ENCODE measurements at places on chromosomes 13 and 19.

DNA sequence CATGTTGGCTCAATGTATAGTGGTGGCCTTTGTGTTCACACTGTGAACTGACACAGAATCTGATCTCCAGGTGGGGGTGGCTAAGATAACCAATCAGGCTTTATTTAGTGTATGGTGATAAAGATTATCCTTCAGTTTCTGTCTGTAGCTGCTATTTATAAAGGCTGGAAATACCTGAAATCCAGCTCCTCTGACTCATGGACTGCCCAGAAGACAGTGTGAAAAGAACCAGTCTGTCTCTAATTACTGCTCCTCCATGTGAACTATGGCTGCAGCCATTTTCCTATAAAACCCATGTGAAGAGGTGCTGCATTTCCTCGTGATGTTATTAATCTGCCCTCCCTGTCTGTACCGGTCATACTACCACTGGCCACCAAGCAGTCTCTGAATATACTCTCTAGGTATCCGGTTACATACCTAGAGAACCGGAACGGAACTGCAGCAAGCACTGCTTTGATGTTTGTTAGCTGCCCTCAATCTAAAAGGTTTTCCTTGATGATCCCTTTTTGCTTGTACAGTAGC, 238.0 kb downstream of the LHFPL6 start:
- no peak for DNase-seq

DNA sequence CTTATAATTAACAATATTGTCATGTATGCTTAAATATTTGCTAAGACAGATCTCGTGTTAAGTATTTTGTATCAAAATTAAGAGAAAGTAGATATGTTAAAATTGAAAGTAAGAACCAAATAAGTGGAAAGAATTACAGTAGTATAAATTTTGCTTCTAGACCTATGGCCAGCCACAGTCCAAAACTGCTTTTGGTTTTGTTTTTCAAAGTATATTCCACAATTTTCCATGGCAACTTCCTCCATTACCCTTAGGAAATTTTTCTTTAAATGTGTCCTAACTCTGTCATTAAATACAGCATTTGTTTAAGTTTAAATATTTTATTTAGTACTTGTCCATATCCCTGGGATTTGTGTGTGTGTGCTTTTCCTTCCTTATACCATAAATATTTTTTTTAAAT, 689.0 kb downstream of the DIAPH3 start:
- no peak for DNase-seq

DNA sequence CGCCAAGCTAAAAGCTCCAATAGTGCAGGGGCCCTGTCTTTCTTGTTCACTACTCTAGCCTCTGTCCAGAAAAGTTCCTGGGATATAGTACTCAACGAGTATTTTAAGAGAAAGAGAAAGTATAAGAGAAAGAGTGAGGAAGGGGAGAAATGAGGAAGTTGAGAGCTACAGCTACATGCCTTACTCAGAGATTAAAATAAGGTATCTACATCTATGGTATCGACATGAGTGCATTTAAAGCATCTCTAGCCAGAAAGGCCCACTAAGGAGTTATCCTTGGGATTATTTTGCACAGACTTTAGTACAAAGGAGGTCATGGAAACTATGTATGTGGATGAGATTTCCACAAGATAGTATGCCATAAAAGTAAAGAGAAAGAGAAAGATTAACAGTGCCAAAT, 28.5 kb downstream of the MYCBP2 start:
- DNase-seq: no peak

DNA sequence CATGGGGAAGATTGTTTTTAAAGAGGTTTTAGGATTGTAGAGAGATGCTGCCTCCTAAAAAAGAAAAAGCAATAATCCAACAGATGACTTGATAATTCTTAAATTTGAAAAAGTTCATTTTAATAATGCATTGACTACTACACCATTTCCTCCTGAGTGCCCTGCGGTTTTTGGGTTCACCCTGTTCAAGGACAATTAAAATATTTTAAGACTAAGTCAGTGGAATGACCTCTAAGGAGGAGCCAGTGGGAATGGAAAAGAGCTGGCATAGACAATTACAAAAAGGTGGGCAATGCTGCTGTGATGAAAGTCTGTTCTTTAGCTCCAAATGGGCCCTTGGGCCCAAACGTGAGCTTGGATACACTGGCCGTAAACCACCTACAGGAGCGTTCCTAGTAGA, 217.8 kb downstream of the LHFPL6 start:
- no peak for DNase-seq

Measured in C1 segment of cervical spinal cord (tissue), 14 donors.